ENCODE measurements at places on chromosomes 7 and 10. TPM values are rescaled to one million over a fixed set of nuclear protein-coding genes. Genes with fewer than 3 reads are reported as not detected.
A peak's percentile ranks its signal among the peaks of the same experiment; 100 is the strongest.

- DNase-seq: no peak
Measured at GRCh38 chr10:96705134-96705533, 15.2 kb downstream of the PIK3AP1 start.

GRCh38 chr7:141511676-141512396 lies 39.4 kb upstream of the AGK start:
- DNase-seq: no peak

The ZP3 gene
- 0.85 TPM for polyA plus RNA-seq

DNA sequence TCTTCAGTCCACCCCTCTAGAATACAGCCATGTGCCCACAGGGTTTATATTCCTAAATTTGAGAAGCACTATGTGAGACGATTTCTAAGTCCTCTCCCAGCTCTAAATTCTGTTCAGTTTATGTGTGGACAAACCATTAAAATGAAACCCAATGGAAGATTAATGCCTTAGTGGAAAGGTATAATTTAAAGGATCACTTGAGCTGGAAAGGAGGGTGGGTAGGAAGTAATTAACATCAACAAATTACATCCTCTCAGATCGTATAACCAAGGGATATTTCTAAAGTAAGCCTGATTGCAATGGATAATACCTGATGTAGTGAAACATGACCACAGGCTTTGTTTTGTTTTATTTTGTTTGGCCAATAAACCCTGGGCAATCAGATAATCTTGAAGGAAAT lies 511.0 kb upstream of the COBL start:
- peak; percentile 50 for DNase-seq

The PHKG1 gene
- 0.93 TPM for polyA plus RNA-seq

DNA sequence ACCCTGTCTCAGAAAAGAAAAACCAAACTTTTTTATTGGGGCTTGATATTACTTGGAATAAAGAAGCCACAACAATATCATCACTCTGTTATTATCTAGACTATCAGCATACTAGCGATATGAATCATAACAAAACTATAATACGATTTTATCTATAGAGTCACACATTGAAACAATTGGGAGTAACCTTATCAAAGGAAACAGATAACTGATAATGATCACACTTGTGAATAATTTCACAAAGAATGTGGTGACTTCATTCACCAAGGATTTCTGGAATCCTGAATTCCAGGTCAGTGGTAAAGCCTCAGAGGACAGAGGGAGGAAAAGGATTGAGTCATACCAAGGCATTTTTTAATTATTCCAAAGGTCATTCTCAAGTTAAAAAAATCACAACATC lies 32.1 kb upstream of the NMT2 start:
- no peak for DNase-seq

DNA sequence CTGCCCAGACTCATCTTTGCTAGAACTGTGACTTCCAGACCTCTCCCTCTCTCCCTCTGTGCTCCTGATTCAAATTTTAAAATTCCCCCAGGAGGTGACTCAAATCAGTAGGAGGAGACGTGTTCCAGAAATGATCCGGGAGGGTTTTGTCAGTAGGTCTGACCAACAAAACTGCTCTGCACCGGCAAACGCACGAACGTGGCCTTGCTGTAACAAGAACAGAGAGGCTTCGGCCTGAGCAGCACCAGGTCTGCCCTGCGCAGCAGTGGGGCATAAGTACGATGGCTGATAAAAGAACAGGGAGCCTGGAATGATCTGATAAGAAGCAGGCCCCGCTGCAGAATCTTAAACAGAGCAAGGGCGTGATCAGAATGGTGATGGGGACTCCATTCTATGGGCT lies 152.7 kb upstream of the AUTS2 start:
- DNase-seq: no peak

The ZNF804B gene
- polyA plus RNA-seq: 0.23 TPM

DNA sequence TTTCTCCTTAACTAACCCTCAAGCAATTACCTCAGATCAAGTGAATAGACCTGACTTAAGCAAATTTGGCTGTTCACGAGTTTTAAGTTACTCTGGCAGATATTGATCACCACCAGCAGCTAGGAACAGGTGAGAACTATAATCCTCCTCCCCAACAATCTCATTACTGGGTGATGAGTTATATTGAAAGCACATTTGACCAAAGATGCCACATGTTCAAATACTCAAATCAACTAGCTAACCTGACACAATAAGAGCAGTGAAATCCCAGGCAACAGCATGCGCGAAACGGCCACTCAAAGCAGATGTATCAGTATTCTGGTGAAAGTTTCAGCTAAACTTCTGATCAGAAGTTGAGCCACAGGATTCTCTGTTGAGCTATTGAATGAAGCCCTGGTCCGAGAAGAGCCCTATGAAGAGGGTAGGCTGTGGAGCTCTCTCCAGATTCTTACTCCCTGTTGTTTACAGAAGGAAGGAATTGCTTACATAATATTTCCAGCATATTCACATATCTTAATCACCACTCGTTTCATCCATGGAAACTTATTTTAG lies 52.6 kb downstream of the CAV1 start:
- no peak for DNase-seq

The CFAP69 gene
- polyA plus RNA-seq: 19.5 TPM
